Left hindlimb (tissue), 1 donor: ENCODE measurements at places on chromosomes 16 and 17.
A peak's percentile ranks its signal among the peaks of the same experiment; 100 is the strongest.

DNA sequence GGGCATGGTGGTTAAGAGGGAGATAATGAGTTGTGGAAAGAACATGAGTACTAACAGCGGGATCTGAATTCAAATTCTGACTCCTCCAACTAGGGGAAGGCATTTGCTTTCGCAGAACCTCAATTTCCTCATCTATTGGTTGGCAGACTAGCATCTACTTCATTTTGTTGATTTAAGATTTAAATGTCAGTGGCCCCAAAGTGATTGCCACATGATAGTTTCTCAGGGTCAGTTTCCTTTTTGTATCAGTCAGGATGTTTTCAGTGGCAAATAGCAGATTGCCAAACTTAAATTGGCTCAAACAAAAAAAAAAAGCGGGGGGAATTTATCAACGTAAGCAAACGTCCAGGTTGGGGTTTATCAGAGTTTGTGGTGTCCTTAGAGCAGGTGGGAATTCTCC lies 25.1 kb upstream of the NOS2 start:
- no peak for DNase-seq

DNA sequence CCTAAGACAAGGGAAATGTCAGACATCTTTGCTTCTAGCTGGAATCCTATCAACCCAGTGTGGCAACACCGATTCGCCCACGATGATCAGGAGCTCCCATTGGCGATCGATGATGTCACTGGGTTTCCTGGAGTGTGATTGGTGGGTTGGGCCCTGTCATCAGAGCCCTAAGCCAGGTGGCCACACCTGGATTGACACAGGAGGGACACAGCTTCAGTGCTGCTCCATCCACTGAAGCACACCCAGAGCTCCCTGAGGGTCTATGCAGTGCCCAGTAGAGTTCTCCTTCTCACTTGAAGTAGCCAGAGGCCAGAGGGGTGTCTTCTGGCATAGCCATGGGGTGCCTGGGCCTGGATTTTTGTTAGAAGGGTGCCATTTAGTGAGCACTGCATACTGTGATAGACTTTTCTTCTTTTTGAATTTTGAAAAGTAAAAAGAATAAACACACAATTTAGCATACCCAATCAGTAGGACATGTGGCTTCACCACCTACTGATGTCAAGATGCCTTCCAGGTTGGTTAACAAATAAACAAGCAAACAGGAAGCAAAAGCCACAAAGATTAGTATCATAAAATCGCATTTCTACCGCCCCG lies 77.6 kb downstream of the CMIP start:
- DNase-seq, result no peak

- peak; percentile 56 for DNase-seq
Measured at GRCh38 chr17:17514993-17515933, 19.1 kb upstream of the RASD1 start.

DNA sequence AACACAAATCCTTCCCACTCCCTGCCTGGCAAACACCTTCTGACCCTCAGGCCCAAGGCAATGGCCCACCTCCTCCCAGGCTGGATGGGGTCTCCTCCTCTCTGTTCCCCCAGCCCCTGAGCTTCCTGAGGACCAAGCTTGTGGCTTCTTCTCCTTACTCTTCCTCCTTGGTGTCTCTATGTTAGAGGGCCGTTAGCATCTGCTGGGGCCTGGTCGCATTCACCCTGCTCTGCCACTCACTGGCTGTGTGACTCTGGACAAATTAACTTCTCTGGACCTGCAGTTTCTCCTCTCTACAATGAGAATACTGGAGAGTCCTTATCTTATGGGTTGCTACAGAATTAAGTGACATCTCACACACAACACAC lies 725 bp upstream of the MT2A start:
- DNase-seq, result no peak

DNA sequence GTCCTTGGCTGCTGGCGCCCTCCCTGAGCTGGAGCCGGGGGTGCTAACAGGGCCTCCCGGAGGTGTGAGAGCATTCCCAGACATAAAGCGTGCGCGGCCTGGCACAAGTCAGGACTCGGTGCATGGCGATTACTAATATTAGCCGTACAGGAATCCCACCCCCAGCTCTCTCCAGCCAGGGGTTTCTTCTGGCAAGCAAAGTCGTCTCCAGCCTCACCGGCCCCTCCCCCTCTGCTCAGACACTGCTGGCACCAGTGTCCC lies 5.0 kb downstream of the CASKIN1 start:
- no peak for DNase-seq

DNA sequence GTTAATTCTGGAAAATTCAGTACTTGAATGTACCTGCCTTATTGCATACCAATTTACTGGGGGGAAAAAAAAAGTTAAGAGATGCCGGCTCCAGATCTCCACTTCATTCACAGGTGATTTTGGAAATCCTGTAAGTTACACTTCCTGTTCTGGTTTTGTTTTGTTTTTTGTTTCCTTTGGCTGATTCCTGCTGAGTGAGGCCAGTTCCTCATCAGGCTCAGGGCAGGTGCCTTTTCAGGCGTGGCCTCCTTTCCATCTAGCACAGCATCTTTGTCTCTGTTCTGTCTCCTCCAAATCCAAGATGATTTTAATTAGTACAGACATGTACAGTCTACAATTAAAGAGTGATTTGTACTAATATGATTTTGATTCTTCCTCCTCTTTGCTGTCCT lies 19.2 kb downstream of the CYB561 start:
- DNase-seq, result no peak

- DNase-seq, result no peak
Measured at GRCh38 chr16:1884889-1885288, 12.9 kb upstream of the MEIOB start.

GRCh38 chr16:56413381-56413780 lies 12.0 kb downstream of the AMFR start:
- DNase-seq, result no peak

DNA sequence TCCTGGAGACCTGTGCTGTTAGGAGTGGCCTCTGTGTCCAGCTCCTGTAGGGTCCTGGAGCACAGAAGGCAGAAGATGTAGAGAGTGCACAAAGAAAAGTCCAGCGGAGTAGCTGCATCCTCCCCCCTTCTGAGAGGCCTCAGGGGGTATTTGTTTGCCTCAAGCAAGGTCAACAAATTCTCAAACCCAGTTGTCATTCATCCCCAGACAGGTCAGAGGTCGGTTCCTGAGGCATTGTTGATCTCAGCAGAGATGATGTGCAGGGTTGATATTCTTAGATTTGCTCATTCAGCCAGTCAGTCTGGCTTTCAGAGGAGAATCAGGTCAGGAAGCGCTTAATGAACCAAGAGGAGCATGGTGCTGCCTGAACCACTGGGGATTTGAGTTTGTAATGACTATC lies 8.3 kb upstream of the RBFOX1 start:
- DNase-seq, result no peak

DNA sequence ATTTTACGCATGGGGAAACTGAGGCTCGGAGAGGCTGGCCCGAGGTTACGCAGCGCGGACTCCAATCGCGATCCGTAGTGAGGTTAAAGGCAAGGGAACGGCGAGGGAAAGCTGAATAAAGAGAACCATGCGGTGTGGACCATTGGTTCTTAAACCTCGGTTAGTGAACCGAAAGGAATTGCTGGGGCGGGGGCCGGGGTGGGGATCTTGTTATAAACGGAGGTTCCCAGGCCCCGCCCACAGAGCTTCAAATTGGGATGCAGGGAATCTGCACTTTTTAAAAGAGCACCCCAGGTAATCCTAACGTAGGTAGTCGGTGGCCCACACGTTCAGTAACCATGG lies 524 bp downstream of the IQCK start:
- peak; percentile 50 for DNase-seq

DNA sequence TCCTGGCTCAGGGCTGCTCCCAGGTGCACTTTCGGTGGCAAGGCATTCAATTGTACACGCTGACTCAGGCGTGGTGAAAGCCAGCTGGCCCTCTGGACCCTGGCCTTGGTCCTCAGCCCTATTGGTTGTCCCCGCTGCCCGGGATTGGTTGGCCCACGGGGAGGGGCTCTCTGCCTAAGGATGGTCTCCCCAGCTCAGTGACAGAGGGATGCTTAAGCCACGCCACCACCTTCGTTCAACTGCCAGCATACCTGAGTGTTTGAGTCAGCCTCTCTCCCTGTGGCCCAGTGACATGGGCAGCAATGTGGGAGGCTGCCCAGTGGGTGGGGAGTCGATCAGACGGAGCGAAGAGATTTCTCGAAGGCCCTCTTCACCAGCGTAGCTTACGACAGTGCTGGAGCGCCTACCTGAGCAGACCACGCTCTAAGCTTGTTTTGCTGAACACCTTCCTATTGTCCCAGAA lies 30.3 kb downstream of the IRF8 start:
- no peak for DNase-seq

GRCh38 chr17:63546308-63547082 lies 3.8 kb upstream of the DCAF7 start:
- DNase-seq, result no peak

DNA sequence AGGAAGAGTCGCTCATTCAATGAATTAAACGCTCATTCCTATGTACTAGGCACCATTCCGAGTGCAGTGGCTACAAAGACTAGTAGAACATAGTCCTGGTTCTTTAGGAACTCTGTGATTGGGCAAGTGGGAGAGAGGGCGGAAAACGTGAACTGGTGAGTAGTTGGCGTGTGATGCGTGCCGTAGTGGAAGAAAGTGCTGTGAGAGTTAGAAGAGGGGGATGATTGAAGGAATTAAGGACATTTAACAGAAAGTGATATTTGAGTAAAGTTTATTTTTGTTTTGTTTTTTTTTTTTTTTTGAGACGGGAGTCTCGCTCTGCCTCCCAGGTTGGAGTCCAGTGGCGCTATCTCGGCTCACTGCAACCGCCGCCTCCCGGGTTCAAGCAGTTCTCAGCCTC lies 7.9 kb upstream of the SLFN14 start:
- DNase-seq, result no peak

GRCh38 chr17:4497101-4497824 lies 1.4 kb upstream of the SPNS2 start:
- no peak for DNase-seq

- DNase-seq, result no peak
Measured at GRCh38 chr17:33416131-33416530, 123.0 kb upstream of the ASIC2 start.

- DNase-seq, result no peak
Measured at GRCh38 chr16:79449900-79450299, 150.6 kb downstream of the MAF start.

DNA sequence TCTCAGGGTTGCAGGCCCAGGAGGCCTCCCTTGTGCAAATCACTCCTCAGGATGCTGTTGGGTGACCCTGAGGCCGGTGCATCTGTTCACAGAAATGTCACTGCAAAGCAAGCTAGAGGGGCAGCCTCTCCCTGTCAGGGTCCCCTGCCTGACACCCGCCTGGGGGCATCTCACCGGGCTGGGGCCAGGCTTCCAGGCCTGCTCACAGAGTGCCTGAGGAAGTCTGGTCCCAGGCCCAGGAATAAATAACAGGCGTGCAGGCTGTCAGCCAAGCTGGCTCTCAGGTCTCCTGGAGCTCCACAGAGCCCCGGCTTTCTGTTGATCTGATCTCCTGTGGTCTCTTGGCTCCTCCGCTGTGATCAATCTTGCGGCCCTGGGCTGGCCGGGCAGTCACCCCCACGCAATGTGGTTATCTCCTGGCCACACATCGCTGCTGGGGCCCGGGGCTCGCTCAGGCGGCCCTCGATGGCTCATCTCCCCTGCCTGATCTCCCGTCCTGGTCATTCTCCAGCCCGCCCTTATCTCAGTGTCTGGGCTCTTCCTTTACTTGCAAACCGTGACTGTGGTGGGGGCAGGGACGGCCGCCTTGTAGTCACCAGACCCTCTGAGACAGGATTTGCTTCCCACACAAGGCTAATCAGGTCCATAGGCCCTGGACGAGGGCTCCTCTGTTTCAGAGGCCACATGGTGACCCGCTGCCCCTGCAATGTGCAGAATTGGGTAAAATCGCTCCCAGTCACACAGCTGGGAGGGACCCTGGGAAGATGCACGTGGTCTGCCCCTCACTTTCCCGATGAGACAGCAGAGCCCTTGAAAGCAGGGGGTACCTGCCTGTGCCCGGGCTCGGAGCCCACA lies 231.2 kb upstream of the GSE1 start:
- DNase-seq, result peak; percentile 65
